Type B pancreatic cell (in vitro differentiated cells): ENCODE measurements at places on chromosomes 6 and 20.

DNA sequence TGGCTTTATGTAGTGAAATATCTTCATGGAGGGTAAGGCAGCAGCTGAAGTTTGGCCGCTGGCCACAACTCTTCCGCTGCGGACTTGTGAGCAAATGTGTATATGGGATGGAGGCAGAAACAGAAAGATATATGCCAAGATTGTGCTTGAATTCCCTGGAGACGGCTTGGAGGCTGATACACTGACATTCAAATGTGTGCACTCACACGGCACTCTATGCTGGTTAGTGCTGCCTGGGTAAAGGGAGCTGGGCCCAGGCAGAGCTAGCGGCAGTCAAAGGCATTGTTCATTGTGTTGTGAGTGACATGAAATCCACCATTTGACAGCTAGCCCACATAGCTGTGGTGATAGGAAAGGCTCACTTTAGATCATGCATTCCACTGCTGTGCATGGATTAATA is 202.7 kb downstream of the CLIC5 start:
- no peak for DNase-seq

- DNase-seq, result no peak
Measured at GRCh38 chr6:6588064-6588923, at the start of gene LY86. Gene LY86 (plus strand): TSS chr6:6588720. CDS start chr6:6588735, 15 bp downstream.

- no peak for DNase-seq
Measured at GRCh38 chr6:17423026-17423425, 29.6 kb downstream of the CAP2 start.

GRCh38 chr6:8659404-8660189 is 224.3 kb upstream of the SLC35B3 start:
- no peak for DNase-seq

DNA sequence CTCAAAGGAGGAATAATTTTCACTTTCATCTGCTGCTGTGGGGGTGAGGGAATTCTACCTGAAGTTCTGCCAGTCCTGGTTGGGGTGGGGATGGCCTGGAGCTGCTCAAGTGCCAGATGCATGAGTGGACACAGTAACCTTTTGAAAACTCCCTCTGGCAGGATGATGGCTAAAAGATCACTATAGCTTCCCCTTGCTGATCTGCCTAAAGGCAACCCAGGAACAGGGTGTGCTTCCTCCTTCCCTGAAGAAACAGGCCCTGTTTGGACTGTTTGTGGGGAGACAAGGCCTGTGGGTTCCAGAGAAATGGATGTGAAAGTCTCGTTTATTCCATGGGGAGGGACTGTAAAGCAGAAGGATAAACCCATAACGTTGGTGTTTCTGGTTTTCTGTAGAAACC is 176.9 kb downstream of the DTNBP1 start:
- DNase-seq, result no peak

GRCh38 chr6:7647504-7647903 is 57.5 kb downstream of the SNRNP48 start:
- no peak for DNase-seq

DNA sequence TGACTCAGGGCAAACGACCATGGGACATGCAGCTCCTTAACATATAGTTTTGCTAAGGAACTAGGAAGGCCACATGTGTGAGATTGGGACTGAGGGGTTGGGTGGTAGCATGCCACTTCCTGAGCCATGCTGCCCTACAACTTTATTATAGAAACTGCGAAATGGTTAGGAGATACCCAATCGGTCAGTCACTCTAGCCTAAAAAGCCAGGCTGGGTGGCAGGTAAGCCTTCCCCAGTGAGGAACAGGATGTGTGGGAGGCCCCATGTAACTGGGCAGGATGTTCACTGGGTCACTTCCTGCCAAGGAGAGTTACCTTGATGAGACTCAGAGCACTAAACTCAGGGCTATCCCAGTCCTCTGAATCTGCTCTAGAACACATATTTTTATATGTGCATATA is 123.5 kb downstream of the MAP3K7 start:
- DNase-seq, result no peak

GRCh38 chr6:127058027-127058426 is 60.4 kb upstream of the RSPO3 start:
- no peak for DNase-seq

GRCh38 chr6:169903122-169903521 is 151.7 kb downstream of the ERMARD start:
- no peak for DNase-seq
